Natural killer cell (primary cell): ENCODE measurements at places on chromosomes 7 and 10. TPM values are rescaled to one million over a fixed set of nuclear protein-coding genes. Genes with fewer than 3 reads are reported as not detected.

DNA sequence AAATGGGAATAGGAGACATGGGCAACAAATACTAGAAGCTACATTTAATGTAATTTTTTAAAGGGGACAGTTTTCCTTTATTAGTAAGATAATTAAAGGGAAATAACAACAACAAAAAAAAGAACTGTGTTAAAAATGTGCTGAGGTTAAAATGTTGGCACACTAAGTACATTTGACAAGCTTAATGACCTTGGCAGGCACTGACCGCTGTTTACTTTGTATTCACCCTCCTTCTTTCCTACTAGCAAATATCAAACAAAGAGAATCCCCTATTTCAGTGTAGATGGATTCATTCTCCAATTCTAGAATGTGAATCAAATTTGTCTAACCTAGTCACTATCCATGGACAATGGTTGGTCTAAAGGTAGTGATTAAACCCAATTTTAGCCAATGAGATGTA, 77.5 kb upstream of the TOMM7 start:
- no peaks in the 10 kb centered on the region for H3K4me1 ChIP-seq
- no peak for DNase-seq
- H3K4me3 ChIP-seq, result no peak overlapping the region
- no peaks in the 10 kb centered on the region for H3K36me3 ChIP-seq
- H3K27ac ChIP-seq, result no peak overlapping the region
- no peaks in the 10 kb centered on the region for H3K27me3 ChIP-seq

GRCh38 chr7:30285536-30286284, 1.3 kb downstream of the ZNRF2 start:
- peak overlapping the region; percentile 69 for H3K27ac ChIP-seq
- H3K27me3 ChIP-seq, result no peaks in the 10 kb centered on the region
- no peaks in the 10 kb centered on the region for H3K36me3 ChIP-seq
- H3K4me3 ChIP-seq, result peak overlapping the region; percentile 65

MPLKIP gene
- 17.1 TPM for total RNA-seq

DNA sequence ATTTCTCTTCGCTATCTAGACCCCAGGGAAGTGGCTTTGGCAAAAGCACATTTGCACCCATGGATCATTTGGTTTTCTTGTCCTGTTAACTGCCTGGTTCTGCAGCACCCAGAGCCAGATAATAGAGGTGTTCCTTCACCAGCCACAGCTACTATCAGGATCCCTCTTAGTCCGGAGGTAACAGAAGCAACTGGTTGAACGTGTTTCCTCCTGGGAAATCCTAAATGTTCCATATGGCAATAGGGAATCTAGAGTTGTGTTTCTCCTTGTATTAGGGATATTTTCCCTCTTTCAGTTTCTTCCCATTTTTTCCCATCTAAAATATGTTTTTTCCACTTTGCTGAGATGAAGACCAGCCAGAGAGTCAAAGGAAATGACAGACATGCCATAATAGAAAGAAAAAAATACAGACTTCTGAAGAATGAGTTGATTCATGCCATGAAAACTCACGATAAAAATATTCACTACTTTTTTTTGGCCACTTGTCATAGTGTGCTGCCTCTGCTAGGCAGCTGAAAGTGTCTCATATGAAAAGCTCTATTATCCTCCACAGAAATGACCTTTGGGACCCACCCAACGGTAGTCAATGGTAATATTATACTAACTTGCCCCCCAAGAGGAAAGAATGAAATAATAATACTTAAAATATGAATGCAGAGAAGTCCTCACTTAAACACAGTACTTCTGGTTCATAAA, 472.8 kb downstream of the KCNMA1 start:
- no peaks in the 10 kb centered on the region for H3K27me3 ChIP-seq
- peaks cover 3% of the 10 kb centered on the region for H3K4me1 ChIP-seq
- no peak overlapping the region for H3K4me3 ChIP-seq

- H3K4me1 ChIP-seq, result no peaks in the 10 kb centered on the region
- DNase-seq, result no peak
- no peaks in the 10 kb centered on the region for H3K27me3 ChIP-seq
- H3K4me3 ChIP-seq, result no peak overlapping the region
Measured at GRCh38 chr10:107433605-107434004, 269.1 kb upstream of the SORCS1 start.

GPR85 gene
- not detected for total RNA-seq

STEAP1B gene
- total RNA-seq, result 0.31 TPM

DNA sequence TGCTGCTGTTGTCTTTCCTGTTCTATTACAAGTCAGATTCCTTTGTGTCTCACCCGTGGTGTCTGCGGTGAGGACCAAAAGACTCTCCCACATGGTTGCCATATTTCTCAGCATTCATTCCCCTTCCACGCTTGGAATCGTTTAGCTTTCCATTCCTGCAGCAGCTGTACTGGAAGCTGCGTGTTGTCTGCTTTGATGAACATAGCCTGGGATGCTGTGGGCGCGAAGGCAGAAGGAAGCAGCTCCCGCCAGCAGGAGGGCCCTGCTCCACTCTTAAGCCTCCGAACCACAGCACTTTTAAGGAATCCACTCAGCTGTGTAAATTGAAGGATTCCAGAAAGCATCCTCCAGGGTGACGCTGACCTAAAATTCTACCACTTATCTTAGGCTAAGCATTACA, 303.6 kb upstream of the PITRM1 start:
- DNase-seq, result no peak
- H3K4me1 ChIP-seq, result peaks cover 15% of the 10 kb centered on the region
- H3K27ac ChIP-seq, result no peak overlapping the region
- no peaks in the 10 kb centered on the region for H3K27me3 ChIP-seq

- H3K36me3 ChIP-seq, result no peaks in the 10 kb centered on the region
- H3K4me3 ChIP-seq, result no peak overlapping the region
- no peaks in the 10 kb centered on the region for H3K4me1 ChIP-seq
- no peak overlapping the region for H3K27ac ChIP-seq
Measured at GRCh38 chr7:116024826-116025809, 5.4 kb downstream of the TFEC start.

- H3K27me3 ChIP-seq, result no peaks in the 10 kb centered on the region
- no peak overlapping the region for H3K4me3 ChIP-seq
- no peak for DNase-seq
- H3K36me3 ChIP-seq, result no peaks in the 10 kb centered on the region
- no peak overlapping the region for H3K27ac ChIP-seq
Measured at GRCh38 chr10:24825551-24825950, 101.9 kb upstream of the ARHGAP21 start.

DNA sequence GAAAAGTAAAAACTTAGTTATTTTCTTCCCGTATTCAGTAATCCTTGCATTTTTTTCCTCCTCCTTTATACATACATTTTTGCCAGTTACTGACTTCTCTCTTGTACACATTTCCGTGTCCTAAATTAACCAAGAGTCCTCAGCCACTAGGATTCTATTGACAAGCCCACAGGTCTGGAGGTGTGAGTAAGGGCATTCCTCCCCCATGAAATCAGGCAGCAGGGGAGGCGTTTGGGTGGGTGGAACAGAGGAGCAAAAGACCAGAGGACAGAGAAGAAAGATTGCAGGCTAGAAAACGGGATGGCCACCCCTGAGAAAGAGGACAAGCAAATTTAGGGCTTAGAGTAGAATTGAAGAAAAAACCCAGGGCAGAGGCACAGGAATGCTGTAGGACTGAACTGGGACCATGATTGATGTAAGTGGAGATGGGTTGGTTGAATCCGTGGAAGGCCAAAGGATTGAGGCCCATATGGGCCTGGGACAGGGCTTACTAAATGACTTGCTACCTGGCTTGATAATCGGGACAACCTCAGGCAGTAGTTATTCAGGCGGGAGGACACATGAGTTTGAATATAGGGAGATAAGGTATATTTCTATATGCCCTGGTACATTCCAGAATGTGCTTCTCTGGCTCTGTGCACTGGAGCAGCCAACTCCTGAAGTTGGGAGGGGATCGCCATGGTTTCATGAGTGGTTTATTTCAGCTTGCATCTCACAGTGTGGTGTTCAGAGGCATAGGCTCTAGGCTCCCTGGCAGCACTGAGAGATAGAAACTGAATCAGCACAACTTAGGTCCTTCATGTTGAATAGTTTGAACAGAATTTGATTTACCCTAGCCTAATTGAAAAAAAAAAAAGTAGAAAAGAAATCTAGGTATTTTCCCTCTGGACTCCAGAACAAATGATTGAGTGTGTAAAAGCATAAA, 28.0 kb downstream of the IKZF1 start:
- H3K4me3 ChIP-seq, result no peak overlapping the region
- H3K4me1 ChIP-seq, result peaks cover 81% of the 10 kb centered on the region
- no peak for DNase-seq
- H3K27ac ChIP-seq, result peak overlapping the region; percentile 91

GRCh38 chr10:29712108-29712507, 77.3 kb upstream of the SVIL start:
- H3K27ac ChIP-seq, result no peak overlapping the region
- H3K36me3 ChIP-seq, result no peaks in the 10 kb centered on the region
- no peak overlapping the region for H3K4me3 ChIP-seq
- no peak for DNase-seq
- no peaks in the 10 kb centered on the region for H3K27me3 ChIP-seq

- H3K36me3 ChIP-seq, result no peaks in the 10 kb centered on the region
- no peaks in the 10 kb centered on the region for H3K27me3 ChIP-seq
- no peak overlapping the region for H3K4me3 ChIP-seq
- H3K27ac ChIP-seq, result no peak overlapping the region
- no peak for DNase-seq
Measured at GRCh38 chr10:86644152-86644793, 10.1 kb upstream of the OPN4 start.

GRCh38 chr7:151107882-151108281, 21.6 kb downstream of the AGAP3 start:
- no peak for DNase-seq
- peaks cover 8% of the 10 kb centered on the region for H3K4me1 ChIP-seq
- no peak overlapping the region for H3K4me3 ChIP-seq
- H3K27ac ChIP-seq, result no peak overlapping the region

- DNase-seq, result no peak
- no peaks in the 10 kb centered on the region for H3K36me3 ChIP-seq
- no peak overlapping the region for H3K4me3 ChIP-seq
- H3K27me3 ChIP-seq, result no peaks in the 10 kb centered on the region
- H3K27ac ChIP-seq, result no peak overlapping the region
Measured at GRCh38 chr10:34884272-34884952, 69.3 kb upstream of the PARD3 start.
